Thoracic aorta (tissue), 2 donors: ENCODE measurements at places on chromosomes 13 and 19. TPM values are rescaled to one million over a fixed set of nuclear protein-coding genes. Genes with fewer than 3 reads are reported as not detected.
A peak's percentile ranks its signal among the peaks of the same experiment; 100 is the strongest.

Gene HCST
- 13.2 TPM for total RNA-seq

Gene ZNF667
- total RNA-seq, result 4.6 TPM

Gene PRX
- 3.7 TPM for total RNA-seq

Gene RDH13
- total RNA-seq, result 23.6 TPM

DNA sequence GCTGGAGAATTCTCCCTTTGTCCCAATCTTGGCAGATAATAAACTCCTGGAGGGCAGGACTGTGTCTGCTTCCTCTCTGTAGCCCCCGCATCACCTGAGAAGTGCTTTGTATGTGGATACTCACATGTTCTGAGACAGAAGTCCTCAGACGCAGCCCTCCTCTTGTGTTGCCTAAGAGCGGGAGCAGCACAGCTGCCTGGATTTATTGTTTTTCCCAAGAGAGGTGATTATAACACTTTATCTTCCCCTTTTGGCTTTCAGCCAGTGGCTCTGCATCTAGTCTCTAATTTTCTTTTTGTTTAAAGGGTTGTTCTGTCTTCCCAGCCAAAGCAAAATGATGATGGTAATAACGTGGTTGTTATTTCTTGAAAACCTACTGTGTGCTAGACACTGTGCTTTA is 36.1 kb downstream of the OLFM4 start:
- H3K36me3 ChIP-seq, result no peaks in the 10 kb centered on the region
- no peak for DNase-seq
- H3K27ac ChIP-seq, result no peak overlapping the region

DNA sequence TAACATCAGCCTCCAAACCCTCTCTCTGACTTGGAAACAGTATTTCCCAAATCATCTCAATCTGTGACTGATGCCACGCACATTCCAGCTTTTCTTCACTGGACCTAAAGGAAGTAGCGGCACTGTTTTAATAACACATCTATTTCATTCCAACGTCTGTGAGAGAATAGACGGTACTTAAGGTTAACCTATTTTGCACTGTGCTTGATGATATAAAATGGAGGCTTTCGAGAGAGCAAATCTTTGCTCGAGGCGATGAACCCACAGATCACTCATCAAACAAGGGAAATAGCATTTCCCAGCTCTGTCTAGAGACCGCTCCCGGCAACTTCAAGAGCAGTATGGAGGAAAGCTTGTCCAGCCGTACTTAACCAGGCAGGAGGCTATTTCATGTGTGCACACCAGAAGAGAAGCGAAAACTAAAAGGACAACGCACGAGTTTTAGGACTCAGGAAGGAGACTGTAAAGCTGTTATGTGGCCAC is 2.9 kb downstream of the UBL3 start:
- H3K4me1 ChIP-seq, result peaks cover 19% of the 10 kb centered on the region
- peak overlapping the region; percentile 55 for H3K27ac ChIP-seq
- H3K27me3 ChIP-seq, result no peaks in the 10 kb centered on the region
- DNase-seq, result no peak
- no peaks in the 10 kb centered on the region for H3K36me3 ChIP-seq

DNA sequence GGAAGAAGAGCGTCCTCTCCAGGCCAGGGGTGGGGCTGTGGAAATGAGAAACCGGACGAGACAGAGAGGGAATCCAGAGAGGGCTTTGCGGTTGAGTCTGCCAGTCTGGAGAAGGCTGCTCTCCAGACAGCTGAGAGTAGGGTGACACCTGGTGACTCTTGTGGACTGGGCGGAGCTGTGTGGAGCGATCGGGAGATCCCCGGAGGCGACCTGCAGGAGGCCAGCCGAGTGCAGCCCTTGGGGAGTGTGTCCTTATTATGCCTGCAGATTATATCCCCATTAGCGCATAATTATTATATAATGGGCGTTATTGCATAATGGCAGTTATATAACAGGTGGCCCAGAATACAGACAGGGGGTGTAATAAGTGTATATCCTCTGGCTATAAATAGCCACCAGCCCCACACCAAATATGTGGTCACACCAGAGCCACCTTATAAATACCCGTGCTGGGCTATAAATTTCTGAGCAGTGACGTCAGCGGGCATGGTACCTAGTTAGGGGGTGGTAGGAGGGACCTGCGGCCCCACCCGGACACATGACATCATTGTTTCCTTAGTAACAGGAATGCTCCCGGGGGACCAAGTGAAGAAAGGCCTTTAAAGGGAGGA is 41.2 kb downstream of the NFIX start:
- no peaks in the 10 kb centered on the region for H3K36me3 ChIP-seq
- H3K27ac ChIP-seq, result peak overlapping the region; percentile 99
- peaks cover 79% of the 10 kb centered on the region for H3K4me1 ChIP-seq
- DNase-seq, result no peak
- peak overlapping the region; percentile 12 for H3K4me3 ChIP-seq

GRCh38 chr19:43526884-43527859 is at the start of gene ETHE1:
ETHE1 (minus strand) TSS chr19:43527201; CDS start chr19:43527177, 24 bp downstream.
- no peaks in the 10 kb centered on the region for H3K27me3 ChIP-seq
- H3K27ac ChIP-seq, result peak within 1 kb of the TSS; percentile 82

GRCh38 chr13:41312176-41312500 is 1.1 kb downstream of the NAA16 start:
- H3K27ac ChIP-seq, result peak overlapping the region; percentile 80
- DNase-seq, result peak; percentile 8
- H3K36me3 ChIP-seq, result no peaks in the 10 kb centered on the region
- H3K4me3 ChIP-seq, result peak overlapping the region; percentile 80
- H3K4me1 ChIP-seq, result peaks cover 7% of the 10 kb centered on the region

GRCh38 chr13:40506592-40507446 is 159.6 kb downstream of the FOXO1 start:
- no peak overlapping the region for H3K27ac ChIP-seq
- no peaks in the 10 kb centered on the region for H3K27me3 ChIP-seq
- no peak for DNase-seq
- H3K36me3 ChIP-seq, result no peaks in the 10 kb centered on the region
- H3K4me3 ChIP-seq, result no peak overlapping the region

DNA sequence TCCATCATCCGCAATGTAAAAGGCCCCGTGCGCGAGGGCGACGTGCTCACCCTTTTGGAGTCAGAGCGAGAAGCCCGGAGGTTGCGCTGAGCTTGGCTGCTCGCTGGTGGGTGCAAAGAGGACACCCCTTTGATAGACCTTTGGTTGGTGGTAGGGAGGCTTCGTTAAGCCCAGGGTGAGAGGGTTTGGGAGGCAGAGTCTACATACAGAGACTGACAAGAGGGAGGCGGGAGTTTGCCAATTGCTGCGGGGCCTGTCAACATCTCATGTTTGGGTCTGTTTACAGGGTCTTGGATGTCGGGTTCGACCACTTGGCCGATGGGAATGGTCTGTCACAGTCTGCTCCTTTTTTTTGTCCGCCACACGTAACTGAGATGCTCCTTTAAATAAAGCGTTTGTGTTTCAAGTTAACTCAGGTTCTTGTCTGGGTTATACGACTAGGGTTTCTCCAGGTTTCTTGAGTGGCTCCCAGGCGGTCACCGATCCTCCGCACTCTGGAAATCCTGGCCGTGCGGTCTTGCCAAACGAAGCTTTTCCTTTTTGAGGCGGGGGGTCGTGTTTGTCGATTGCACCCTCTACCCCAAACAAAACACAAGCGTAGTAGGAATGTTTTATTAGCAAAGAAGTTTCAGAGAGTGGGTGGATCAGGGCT is 816 bp downstream of the RPS28 start:
- peaks cover 22% of the 10 kb centered on the region for H3K4me1 ChIP-seq
- no peaks in the 10 kb centered on the region for H3K27me3 ChIP-seq
- no peak for DNase-seq
- peaks cover 13% of the 10 kb centered on the region for H3K36me3 ChIP-seq
- H3K4me3 ChIP-seq, result peak overlapping the region; percentile 91

DNA sequence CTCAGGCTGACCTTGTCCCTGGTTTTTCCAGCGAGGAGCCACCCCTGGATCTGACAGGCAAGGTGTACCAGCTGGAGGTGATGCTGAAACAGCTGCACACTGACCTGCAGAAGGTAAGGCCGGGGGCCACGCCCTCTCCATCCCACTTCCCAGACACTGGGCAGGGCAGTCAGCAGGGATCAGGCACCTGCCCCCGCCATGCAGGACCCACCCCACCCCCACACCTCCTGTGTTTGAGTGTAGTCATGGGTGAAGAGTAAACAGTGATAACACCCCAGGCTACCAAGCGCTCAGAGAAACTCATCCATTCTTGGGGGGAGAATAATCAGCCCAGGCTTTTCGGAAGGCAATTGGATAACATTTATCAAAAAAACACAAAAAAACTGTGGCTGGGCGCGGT is 19.9 kb downstream of the DPF1 start:
- peaks cover 14% of the 10 kb centered on the region for H3K36me3 ChIP-seq
- DNase-seq, result no peak
- no peak overlapping the region for H3K4me3 ChIP-seq
- H3K4me1 ChIP-seq, result peaks cover 1% of the 10 kb centered on the region
- H3K27me3 ChIP-seq, result no peaks in the 10 kb centered on the region

- H3K27ac ChIP-seq, result no peak overlapping the region
- H3K4me3 ChIP-seq, result no peak overlapping the region
- no peak for DNase-seq
- H3K4me1 ChIP-seq, result peaks cover 29% of the 10 kb centered on the region
- no peaks in the 10 kb centered on the region for H3K36me3 ChIP-seq
These were observed 4.1 kb upstream of the TLE6 start for GRCh38 chr19:2973229-2973628.

- no peak for DNase-seq
- H3K27me3 ChIP-seq, result no peaks in the 10 kb centered on the region
- peaks cover 7% of the 10 kb centered on the region for H3K4me1 ChIP-seq
- H3K4me3 ChIP-seq, result no peak overlapping the region
- no peak overlapping the region for H3K27ac ChIP-seq
- H3K36me3 ChIP-seq, result no peaks in the 10 kb centered on the region
These were observed 88.0 kb upstream of the FRY start for GRCh38 chr13:31943591-31943990.
